ENCODE measurements at places on chromosomes 4 and X.

DNA sequence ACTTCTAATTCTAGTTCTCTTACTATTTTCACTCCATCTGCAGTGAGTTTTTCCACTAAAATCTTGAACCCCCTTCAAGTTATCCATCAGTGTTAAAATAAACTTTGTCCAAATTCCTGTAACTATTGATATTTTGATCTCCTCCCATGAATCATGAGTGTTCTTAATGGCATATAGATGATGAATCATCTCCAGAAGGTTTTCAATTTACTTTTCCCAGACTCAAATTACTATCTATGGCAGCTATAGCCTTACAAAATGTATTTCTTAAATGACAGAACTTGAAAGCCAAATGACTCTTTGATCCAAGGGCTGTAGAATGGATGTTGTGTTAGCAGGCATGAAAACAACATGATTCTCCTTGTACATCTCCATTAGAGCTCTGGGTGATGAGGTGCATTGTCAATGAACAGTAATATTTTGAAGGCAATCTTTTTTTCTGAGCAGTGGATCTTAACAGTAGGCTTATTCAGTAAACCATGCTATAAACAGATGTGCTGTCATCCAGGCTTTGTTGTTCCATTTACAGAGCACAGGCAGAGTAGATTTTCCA, 16.1 kb upstream of the IQCM start:
- no peak for DNase-seq

GRCh38 chr4:3512279-3512678, 19.9 kb downstream of the LRPAP1 start:
- DNase-seq = no peak

DNA sequence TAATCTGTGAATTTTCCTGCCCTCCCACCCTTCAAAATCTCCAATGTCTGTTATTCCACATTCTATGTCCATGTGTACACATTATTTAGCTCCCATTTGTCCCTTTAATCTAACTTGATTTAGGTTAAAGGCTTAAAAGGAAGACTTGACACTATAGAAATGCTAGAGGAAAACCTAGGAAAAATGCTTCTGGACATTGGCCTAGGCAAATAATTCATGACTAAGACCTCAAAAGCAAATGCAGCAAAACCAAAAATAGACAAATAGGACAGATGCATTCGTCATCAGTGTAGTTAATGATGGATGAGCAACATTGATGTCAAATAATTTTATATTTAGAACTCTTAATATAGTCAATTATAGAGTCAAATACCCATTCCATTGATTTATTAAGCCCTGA, 36.9 kb downstream of the INTU start:
- DNase-seq = no peak

DNA sequence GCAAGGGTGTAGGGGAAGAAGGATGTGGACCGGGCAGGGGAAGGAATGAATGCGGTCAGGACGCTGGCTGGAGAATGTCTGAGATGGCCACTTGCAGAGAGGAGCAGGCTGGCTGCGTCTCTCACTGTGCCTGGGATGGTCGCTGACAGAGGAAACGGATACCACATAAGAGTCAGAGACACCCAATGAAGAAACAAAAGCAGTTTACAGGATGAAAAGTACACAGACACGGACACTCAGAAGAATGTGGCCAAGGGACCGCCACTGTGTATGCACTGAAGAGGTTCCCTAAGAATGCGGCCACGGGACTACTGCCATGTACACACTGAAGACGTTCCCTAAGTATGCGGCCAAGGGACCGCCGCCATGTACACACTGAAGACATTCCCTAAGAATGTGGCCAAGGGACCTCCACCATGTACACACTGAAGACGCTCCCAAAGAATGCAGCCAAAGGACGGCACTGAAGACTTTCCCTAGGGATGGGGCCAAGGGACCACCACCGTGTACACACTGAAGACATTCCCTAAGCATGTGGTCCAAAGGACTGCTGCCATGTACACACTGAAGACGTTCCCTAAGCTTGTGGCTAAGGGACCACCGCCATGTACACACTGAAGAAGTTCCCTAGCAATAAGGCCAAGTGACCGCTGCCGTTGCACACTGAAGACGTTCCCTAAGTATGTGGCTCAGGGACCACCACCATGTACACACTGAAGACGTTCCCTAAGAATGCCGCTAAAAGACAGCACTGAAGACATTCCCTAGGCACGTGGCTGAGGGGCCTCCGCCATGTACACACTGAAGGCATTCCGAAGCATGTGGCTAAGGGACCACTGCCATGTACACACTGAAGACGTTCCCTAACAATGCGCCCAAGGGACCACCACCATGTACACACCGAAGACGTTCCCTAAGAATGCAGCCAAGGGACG, 32.2 kb downstream of the DHRSX start:
- DNase-seq = no peak

DNA sequence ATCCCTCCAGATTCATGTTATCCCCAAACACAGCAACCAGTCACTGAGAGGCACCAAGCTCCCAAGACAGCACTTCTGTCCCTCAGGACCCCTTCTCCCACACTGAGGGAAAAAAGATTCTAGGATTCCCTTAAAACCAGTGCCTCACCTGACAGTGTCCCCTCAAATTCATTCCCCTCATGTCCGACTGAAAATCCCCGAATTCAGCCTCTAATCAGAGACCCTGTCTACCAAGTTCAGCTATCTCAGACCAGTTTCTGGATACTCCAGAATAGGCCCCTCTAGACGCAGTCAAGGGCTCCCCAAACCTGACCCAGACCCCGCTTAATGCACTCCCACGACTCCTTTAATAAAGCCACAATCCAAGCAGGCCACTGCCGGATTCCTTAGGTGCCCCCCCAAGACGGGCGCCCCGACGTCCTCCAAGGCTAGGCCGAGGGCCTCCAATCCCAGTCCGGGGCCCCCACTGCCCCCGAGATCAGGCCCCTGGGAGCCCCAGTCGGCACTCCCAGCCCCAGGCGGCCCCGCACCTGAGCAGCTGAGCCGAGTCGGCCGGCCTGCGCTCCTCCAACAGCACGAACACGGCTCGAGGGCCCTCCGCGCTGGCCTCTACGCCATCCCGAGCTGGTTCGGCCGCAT, 457 bp downstream of the TFE3 start:
- DNase-seq = no peak

DNA sequence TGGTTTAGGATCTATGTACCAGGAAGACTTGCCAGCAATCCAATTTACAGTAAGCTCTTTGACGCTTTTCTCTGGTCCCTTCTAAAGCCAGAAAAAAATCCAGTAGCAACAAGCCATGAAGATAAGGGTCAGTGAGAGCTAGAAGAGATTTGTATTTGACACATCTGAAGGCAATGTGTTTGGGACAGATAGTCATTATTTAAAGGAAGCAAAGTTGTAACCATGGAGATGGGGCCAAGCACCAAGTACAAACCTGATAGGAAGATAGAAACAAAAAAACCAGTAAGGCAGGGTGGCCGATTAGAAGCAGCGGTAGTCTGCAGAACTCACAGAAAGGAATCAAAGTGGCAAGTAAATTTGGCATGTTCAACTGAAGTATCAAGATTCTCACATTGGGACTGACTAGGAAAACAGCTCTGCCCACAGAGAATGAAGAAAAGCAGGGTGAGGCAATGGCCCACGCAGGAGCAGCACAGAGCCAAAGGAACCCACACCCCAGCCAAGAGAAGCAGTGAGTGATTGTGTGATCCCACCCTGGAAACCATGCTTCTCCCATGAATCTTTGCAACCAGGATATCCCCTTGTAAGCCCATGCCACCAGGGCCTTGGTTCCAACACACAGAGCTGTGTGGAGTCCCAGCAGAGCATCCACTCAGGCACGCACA, 12.9 kb upstream of the C4orf54 start:
- DNase-seq = no peak

DNA sequence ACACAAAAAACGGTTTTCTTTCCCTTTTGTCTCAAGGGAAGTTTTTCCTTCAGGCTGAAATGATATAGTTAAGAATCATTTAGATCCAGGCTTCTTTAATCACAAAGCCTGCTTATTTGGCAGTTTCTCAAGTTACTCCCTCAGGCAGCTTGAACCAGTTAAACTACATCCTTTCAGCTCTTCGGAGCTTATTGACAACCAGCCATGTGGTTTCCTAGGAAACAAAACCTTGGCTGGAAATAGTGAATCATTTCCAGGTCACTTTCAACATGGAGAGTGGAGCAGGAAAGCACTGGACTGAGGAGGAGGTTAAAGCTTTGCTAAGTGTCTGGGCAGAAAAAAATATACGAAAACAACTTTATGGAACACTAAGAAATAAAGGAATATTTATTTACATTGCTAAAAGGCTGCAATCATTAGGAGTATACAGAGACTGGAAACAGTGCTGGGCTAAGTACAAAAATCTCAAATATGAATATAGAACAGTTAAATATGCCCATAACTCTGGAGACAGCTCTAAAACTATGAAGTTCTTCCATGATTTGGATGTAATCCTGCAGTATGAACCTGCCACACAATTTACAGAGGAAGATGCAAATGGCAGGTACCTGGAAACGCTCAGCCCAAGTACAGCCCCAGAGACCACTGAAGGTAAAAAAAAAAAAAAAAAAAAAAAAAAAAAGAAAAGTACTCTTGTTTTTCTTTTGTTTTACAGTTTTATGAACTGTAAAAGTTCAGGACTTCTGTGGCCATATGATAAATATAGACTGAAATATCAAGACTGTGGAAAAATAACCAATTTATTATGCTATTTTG, 23.2 kb upstream of the AASDH start:
- peak; percentile 32 for DNase-seq

GRCh38 chr4:169059306-169060211, 49.5 kb upstream of the CBR4 start:
- no peak for DNase-seq

- DNase-seq = no peak
Observed at GRCh38 chr4:53505947-53506346, 85.3 kb downstream of the LNX1 start.

DNA sequence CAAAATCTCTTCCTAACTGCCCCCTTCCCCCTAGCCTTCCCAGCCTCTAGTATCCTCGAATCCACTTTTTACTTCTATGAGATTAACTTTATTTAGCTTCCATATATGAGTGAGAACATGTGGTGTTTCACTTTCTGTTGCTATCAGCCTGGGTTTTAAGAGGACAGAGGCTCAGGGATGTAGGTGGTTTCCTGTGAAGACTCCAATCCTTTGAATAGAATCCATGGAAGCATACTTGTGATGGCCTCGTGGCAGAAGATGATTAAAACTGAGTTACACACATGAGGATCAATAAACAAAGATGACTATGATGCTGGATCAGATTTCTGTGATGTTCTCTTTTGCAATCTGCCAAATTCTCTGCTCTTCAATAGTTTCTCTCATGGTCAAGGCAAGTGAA, 29.8 kb downstream of the CD99L2 start:
- no peak for DNase-seq

- DNase-seq = peak; percentile 36
Observed at GRCh38 chr4:97720869-97721432, 422.3 kb downstream of the STPG2 start.

DNA sequence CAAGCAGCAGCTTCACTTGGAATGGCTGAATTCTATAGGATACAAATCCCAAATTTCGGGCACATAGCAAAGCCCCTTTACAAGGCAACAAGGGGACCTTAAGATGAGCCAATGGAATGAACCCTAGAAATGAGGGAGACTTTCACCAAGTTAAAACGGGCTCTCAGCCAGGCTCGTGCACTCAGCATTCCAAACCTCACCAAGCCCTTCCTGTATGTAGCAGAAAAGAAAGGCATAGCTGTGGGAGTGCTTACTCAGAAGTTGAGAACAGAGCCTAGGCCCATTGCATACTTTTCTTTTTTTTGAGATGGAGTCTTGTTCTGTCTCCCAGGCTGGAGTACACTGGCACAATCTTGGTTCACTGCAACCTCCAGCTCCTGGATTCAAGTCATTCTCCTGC, 10.8 kb upstream of the HERC5 start:
- DNase-seq = no peak

DNA sequence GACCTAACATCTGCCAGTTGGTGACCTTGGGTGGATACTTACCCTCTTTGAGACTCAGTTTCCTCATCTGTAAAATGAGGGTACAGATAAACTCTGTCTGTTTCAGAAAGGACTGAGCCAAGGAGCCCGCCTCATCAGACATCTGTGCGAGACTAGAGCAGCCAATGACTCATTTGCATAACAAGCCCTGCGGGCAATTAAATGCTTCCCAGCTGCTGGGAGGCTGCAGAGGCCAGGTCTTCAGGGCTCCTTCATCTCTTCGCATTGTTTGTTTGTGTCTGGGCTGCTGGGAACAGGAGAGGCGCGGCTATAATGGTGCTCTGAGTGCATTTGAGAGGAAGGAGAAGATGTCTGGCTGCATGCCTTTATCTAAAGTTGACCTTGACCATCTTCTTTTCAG, 85.0 kb downstream of the ADRA2C start:
- no peak for DNase-seq

DNA sequence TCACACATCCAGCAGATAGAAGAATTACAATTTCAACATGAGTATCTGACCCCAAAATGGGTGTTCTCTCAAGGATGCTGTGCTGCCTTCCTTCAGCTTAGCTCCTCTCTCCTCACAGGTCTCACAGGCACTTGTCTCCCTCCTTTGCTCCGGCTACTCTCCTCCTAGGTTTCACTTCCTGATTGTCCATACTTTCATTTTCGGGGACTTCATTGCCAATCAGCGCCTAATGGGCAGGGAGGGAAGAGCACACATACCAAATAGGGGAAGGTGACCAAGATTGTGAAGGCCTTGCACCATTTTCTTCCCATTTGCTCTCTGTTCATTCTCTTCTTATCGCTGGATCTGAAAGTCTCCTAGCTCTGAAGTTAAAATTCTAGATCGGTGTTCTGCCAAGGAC, 125.4 kb upstream of the EOLA2 start:
- DNase-seq = no peak

DNA sequence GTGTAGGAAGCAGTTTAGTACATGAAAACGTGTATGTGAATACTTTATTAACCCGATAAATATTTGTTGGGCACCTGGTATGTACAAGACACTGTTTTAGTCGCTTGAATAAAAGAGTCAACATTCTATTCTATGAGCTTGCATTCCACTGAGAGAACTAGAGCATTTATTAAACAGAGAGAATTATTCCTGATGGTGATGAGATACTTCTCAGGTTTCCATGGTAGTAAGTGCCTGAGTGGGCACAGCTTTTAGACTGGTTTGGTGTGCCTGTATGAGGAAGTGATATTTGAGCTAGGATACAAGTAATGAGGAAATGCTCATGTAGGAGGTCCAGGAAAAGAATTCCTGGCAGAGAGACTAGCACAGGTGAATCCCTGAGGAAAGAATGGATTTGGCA, 94.2 kb downstream of the ATP10D start:
- no peak for DNase-seq

DNA sequence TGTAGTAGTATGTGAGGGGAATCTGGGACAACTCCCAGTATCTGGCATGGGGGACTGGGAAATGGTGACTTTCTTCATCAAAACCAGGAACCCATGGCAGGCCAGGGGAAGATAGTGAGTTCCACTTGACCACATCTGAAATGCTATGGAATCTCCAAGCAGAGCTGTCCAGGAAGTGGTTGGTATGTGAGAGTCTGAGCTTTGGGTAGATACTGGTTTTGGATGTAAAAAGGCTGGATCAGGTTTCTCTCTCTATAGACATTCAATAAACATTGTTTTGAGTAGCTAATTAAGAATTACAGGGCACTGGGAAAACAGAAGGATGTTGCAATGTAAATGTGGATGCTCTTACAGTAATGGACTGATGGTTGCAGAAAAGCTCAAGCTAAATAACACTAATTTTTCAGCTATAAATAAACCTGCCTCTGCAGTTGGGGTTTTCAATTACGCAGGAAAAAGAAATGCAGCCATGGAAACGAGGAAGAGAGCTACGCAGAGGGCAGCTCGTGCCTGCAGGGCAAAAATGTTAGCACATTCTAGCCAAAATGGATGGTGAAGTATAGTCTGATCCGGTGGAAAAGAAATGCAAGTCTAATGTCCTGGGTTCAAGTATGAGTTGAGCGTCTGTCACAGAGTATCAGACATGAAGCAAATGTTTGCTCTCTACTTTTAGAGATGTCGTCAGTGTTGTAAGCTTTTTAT, 13.4 kb upstream of the CHRNA9 start:
- DNase-seq = no peak
